PC-3 (cell line): ENCODE measurements at places on chromosomes 7 and 10. TPM values are rescaled to one million over a fixed set of nuclear protein-coding genes. Genes with fewer than 3 reads are reported as not detected.

SORCS3 gene
- 0.46 TPM in 1 of 2 replicates, not detected in the other for total RNA-seq

SPDYE17 gene
- not detected in 2 replicates for total RNA-seq

- DNase-seq = no peak
Observed at GRCh38 chr10:105956550-105956949, 1208.0 kb downstream of the SORCS1 start.

GRCh38 chr7:11506417-11506816 is 325.6 kb downstream of the THSD7A start:
- DNase-seq = no peak

DNA sequence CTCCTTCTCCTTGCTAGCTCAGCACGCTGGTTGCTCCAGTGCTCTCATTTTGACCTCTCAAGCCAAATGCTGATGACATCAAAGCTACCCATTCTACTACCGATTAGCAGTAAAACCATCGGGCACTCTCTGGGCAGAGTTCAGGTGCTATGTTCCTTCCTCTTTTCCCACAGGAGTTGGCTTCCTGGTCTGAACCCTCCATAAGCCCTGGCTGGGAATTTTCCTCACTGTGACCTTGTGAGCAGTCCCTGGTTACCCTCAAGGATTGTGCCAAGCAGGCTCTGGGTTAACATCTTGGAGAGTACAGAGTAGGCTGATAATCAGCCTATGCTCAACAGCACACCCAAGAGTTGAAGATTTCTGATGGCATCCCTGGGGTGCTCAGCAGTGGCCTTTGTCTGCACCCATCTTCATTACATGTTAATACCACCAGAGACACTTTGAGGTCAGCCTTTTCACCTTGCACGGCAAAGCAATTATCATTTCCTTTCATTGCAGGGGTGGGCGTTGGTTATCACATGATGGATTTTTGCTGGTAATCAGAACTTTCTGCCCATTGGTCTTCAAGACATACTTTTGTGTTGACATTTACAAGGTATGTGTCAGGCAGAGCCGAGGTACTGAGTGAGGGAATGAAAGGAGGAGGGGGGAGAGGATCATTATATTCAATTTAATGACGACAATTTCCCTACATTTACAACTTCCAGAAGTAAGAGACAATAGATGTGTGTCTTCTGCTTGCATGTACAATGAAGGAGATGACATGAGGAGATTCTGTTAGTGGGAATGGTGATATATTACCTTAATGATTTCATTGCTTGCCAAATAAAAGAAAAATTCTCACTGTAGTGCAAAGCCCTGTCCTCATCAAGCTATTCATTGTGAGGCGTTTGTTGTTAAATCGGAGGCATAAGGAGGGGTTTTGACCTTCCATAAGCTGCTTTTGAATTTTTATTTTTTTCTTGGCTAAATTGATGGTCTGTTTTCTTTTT is 452.0 kb downstream of the LRMDA start:
- no peak for DNase-seq

GRCh38 chr10:70549962-70550458 is 52.5 kb downstream of the PRF1 start:
- DNase-seq = peak; percentile 91
